NCI-H2081 treated with DMSO at 0.1 percent for 48 hours (cell line): ENCODE measurements at places on chromosomes 2 and 18.
A peak's percentile ranks its signal among the peaks of the same experiment; 100 is the strongest.

GRCh38 chr2:66536997-66537396 is 102.1 kb downstream of the MEIS1 start:
- DNase-seq: peak; percentile 93

DNA sequence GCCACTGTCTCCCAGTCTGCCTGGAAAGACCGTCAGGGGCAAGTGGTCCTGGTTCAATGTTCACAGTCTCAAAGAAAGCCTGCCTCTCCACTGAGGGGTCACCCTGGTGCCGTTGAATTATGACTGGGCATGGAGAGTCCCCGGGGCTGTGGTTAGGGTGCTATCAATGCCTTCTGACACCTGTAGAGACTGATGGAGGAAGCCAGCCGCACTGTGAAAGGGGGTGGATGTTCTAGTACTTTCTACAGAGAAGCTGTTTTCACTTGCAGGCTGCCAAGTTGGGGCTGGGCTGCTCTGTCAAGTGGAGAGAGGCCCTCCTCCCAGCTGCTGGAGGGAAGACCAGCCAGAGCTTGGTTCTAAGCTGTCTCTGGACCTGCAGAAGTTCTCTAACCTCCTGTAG is 80.5 kb downstream of the BCL2L11 start:
- no peak for DNase-seq

DNA sequence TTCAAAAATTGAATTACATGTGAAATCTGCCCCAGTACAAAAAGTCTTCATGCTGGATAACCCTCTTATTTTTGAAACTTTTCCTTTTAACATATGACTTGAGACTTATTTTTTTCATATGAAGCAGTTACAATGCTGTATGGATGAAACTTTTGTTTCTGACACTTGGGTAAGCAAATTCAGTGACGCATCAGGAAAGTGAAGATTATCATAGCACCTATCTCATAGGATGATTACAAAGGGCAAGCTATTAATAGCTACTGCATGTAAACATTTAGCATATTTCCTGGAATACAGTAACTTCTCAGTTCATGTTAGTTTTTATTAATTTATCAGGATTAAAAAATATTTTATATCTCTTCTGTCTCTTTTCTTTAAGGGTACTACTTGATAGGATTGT is 1109.2 kb downstream of the LRP1B start:
- no peak for DNase-seq

DNA sequence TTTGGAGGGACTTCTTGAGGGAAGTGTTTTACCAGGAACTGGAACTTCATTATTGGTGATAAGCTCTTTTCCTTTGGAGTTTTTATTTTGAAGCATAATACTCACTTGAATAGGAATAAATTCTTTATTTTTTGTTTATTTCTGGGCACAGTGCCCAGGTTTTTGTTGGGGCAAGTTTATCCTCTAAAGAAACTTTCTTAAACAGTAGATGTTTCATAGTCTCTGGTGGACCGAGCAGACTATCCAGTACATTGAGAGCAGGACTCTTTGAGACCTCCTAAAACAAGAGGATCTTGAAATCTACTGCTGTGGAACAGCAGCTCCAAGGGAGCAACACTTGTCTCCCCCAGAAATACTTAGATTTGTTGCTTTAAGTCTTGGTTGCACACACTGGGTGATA is 109.4 kb downstream of the PARD3B start:
- DNase-seq: no peak

DNA sequence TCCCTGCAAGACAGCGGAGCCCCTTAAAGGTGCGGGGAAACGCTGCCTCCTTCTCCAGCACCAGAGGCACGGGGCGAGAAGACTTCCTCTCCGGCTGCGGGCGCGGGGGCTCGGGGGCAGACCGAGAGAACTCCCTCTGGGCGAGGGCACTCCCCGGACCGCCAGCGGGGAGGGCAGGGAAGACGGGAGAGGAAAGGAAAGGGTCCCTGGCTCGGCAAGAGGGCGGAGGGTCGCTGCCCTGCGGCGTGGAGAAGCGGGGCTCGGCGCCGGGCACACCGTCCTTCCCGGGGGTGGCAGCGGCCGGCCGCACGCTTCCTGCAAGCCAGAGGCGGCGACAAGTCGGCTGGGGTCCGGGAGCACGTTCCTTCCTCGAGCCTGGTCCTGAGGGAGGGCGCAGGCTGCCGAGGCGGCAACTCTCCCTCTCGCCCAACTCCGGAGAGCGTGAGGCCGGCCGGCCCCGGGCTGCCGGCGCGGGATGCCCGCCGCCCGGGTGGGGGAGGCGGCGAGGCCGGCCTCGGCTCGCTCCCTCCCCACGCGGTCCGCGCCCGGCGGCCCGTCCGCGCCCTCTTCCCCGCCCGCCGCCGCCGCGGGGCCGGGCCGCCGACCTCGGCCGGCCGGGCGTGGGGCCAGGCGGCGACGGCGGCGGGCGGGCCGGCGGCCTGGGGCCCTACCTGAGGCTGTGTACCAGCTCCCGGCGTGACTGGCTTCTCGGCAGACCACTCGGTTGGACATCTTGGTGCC is 1.1 kb downstream of the MEMO1 start:
- DNase-seq: no peak

DNA sequence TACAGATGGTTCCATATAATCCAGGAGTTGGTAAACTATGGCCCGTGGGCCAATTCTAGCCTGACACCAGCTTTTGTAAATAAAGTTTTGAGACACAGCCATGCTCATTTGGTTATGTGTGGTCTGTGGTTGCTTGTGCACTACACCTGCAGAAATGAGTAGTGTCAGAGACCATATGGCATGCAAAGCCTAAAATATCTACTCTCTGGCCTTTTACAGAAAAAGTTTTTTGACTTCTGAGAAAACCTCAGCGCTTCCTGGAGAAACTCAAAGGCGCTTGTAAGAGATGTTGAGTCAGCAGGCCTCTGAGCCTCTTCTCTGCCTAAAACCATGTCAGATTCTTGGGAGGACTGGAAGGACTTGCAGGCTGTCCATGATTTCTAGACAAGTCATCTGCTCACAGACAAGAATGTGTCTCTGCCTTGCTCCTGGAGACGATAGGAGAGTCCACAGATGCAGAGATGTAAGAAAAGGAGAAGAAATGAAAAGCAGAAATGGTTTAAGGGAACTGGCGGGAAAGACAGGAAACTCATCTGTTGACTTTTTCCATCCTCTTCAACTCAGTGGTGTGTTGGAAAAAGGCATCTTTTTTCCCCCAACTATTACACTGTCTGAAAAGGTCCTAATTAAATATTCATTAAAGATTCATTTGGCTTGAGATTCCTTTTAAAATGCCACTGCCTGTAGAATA is 5.2 kb downstream of the TTC39C start:
- DNase-seq: no peak

- DNase-seq: no peak
Observed at GRCh38 chr2:155733091-155733853, 599.2 kb downstream of the NR4A2 start.

- no peak for DNase-seq
Observed at GRCh38 chr2:72457801-72458516, 310.3 kb upstream of the CYP26B1 start.

DNA sequence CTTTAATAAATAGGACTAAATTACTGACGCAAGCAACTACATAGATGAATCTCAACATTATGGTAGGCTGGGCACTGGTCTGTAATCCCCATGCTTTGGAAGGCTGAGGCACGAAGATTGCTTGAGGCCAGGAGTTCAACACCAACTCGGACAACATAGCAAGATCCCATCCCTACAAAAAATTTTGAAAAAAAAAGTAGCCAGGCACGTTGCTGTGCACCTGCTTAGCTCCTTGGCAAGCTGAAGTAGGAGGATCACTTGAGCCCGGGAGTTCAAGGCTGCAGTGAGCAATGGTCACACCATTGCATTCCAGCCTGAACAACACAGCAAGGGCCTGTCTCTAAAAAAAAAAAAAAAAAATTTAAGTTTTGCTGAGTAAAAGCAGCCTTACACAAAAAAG is 43.4 kb upstream of the VIT start:
- no peak for DNase-seq

DNA sequence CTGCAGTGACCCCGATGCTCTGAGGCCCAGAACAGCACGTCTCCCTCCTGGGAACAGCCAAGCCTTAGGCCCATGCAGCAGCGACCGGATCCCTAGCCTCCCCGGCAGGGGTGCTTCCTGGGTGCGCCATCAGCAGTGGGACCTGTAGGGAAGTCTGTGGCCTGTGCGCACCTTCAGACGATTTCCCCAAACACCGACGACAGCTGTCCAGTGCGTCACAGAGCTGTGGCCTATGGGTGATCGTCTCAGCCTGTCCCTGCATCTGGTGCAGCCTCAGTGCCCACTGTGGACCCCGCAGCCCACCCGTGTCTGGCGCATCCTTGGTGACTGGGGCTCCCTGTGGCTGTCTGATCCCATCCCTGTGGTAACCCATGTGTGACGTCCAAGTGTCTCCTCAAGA is 9.0 kb downstream of the GPC1 start:
- DNase-seq: no peak

DNA sequence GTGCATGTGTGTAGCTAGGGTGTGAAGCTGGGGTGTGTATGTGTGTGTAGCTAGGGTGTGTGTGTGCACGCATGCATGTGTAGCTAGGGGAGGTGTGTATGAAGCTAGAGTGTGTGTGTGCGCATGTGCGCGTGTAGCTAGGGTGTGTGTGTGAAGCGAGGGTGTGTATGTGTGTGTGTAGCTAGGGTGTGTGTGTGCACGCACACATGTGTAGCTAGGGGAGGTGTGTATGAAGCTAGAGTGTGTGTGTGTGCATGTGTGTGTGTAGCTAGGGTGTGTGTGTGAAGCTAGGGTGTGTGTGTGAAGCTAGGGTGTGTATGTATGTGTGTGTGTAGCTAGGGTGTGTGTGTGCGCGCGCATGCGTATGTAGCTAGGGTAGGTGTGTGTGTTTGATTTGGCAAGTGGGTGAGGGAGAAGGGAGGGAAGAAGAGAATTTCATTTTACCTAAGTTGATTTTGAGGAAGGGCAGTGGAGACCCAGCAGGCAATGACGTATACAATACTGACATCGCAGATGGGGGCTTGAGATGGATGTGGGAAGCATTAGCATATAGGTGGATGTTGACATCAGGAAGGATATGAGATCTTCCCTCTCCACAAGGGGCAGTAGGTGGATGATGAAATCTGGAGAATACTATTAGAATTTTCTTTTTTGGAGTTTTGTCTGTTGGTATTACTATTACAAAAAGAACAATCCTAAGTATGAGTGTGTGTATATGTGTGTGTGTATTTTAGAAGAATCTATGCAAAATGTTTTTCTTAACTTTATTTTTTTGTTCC is 70.7 kb downstream of the PRELID3A start:
- no peak for DNase-seq

DNA sequence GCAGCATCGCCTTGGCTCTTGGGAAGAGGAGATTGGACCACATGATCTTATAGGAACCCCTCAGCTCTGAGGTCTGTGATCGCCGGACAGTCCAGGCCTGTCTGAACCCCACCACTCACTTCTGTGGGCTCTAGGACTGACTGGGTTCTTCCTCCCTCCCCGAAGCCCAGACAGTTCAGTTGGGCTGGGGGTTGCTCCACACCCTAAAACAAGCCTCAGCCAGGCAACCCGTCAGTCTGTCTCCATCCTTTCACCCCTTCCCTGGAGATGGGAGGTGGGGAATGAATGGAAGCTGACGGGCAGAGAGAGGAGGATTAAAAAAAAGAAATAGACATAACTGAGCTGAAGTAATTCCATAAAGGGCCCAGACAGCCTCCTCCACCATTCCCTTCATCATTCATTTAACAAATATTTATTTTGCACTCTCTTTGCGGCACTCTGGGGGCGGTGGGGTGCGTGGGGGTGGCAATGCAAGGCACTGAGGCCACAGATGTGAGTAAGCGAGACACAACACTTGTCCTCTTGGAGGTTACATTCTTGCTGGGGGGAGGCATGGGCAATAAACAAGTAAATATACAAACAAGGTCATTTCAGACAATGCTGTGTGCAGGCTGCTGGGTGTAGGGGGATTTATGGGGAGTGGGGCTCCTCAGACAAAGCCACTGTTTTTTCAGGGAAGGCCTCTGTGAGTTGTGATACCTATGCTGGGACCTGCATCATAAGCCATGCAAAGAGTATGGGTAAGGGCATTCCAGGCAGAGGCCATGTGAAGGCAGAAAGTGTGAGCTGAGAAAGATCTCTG is 12.9 kb downstream of the WNT10A start:
- no peak for DNase-seq

- no peak for DNase-seq
Observed at GRCh38 chr2:63051795-63052333, 1.2 kb downstream of the OTX1 start.

DNA sequence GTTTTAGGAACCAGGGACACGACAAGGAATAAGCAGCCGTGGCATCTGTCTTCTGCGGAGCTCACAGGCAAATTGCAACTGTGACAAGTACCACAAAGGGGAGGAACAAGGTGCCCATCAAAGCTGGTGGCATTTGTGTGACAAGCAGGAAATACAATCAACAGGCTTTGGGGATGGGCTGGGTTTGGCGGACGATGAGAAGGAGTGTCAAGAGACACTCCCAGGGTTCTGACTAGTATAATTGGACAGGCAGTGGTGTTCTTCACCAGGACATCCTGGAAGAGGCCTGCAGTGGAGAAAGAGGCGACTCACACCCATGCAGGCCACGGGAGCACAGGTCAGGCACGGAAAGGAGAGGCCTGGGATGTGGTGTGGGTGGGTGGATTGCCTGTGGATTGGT is 14.2 kb upstream of the SPATA3 start:
- no peak for DNase-seq

- DNase-seq: no peak
Observed at GRCh38 chr2:233288663-233289062, 19.0 kb upstream of the SAG start.

GRCh38 chr2:197414515-197414914 is 20.3 kb downstream of the SF3B1 start:
- no peak for DNase-seq

DNA sequence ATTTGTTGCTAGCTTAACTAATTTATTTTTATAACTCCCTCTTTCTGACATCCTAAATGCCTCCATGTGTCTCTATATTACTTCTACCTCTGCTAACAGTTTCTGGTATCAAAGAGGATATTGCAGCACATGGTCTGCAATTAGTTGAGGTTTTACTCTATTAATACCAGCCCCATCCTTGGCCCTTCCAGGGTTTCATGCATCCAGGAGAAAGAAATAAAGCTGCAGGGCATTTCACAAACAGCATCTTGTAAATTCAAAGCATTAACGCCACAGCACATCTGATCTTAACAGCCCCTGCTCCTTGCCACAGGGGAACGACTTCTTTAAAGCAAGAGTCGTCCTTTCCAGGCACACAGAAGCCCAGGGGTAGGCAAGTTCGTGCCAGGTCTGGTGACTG is 258.9 kb downstream of the ICOS start:
- no peak for DNase-seq

DNA sequence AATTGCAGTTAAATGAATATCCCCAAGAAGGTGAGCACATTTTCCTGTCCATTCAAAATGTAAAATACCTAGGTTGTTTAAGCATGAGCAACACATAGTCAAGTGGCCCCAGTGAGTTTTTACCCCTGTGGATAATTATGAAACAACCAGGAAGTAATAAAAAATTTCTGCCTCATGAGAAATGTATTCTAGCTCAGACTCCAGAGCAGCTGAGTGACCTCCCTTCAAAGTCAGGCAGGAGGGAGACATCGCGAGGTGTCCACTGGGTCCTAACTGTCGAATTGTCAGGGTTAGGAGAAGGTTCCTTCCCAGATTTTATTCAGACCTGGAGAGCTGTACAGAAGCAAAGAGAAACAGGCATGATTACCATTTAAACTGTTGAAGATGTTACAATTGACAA is 416.6 kb upstream of the SMIM21 start:
- no peak for DNase-seq
